Right renal pelvis (tissue), 4 donors: ENCODE measurements at places on chromosomes 2 and 18. TPM values are rescaled to one million over a fixed set of nuclear protein-coding genes. Genes with fewer than 3 reads are reported as not detected.

PID1 gene
- 7.3 TPM for polyA plus RNA-seq

DNA sequence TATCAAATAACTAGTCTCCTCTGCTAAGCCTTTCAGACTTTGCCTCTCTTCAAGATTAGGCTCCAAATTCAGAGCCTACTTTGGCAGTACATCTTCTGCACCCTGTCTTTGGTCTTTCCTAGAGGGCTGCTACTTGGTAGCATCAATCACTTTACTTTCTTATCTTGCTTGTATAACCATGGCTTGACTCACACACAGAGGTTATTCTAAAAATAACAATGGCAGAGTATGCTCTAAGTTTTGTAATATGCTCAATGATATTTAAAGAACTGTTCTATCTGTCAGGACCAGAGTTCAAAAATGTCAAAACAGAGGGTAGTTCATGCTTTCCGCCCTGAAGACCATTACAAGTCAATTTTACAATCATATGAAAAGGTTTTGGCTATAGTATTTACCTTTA is 27.7 kb downstream of the THOC1 start:
- no peak for DNase-seq

DNA sequence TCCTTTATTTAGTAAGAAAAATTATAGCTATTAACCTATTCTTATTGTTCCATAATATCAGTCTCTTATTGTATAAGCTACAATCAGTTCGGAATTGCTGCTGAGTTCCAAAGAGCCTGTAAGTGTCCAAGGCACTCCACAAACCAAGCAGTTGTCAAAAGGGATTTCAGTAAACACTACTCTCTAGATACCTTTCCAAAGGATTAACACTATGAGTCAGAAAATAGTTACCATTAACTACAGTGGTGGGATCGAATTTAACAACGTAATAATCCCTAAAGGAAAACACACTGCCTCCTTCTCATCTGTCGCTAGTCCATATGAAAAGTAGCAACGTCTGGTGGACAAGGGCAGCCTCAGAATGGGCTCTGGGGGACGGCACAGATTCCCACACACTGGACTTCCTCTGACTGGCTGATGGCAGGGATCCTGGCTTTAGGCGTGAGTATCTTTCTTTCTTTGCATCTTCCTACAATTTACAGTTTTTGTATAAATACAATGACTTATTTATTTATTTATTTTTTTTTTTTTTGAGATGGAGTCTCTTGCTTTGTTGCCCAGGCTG is 8.8 kb downstream of the TGFBRAP1 start:
- no peak for DNase-seq

- DNase-seq: no peak
Measured at GRCh38 chr2:55598056-55598795, 19.2 kb downstream of the PPP4R3B start.

GRCh38 chr2:171924170-171924942 is 2.1 kb downstream of the HAT1 start:
- no peak for DNase-seq

- no peak for DNase-seq
Measured at GRCh38 chr2:96924775-96925747, 55.2 kb upstream of the SEMA4C start.

MFSD2B gene
- 4.1 TPM for polyA plus RNA-seq

DNA sequence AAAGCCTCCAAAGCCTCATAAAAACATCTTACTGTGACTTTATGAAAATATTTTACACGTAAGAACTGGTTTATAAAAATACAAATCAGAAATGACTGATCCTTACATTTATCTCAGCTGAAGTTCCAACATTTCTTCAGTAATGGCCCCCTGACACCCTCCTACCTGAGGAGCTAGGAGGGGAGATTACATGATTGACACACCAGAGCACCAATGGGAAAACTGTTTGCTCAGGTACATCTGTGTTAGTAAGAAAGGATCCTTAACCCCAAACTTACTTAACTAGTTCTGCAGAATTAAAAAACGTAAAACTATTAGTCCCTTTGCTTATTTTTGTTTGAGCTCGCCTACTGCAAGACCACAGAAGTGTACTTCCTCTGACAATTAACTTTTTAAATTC is 27.0 kb downstream of the ENOSF1 start:
- DNase-seq: no peak

SNORC gene
- polyA plus RNA-seq: 1.3 TPM

GRCh38 chr2:38095079-38095995 is 19.4 kb upstream of the CYP1B1 start:
- no peak for DNase-seq

DNA sequence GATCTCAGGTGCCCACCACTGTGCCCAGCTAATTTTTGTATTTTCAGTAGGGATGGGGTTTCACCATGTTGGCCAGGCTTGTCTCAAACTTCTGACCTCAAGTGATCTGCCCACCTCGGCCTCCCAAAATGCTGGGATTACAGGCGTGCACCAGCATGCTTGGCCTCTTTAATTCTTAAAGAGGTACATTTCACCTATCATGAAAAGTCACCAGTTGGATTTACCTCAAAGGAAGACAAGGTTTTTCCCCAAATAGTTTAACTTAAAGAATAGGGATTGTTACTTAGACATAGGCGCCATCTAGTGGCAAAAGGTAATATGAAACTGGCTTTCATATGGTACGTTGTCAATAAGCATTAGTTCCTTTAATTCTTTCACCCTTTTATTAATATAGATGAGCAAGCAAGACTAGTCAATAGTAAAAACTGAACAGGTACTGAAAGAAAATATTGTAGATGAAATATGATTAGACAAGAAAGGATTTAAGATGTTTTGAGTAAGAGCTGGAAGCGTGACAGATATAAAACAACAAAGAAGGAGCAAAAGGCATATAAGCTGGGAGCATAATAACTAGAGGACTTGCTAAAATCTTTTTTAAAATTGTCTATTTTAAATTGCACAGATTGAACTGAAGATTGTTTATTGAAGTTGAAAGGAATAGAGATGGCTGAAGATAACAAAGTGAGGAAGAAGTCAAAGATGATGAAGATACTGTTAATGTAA is 35.0 kb upstream of the PSMD14 start:
- DNase-seq: peak; percentile 3

DNA sequence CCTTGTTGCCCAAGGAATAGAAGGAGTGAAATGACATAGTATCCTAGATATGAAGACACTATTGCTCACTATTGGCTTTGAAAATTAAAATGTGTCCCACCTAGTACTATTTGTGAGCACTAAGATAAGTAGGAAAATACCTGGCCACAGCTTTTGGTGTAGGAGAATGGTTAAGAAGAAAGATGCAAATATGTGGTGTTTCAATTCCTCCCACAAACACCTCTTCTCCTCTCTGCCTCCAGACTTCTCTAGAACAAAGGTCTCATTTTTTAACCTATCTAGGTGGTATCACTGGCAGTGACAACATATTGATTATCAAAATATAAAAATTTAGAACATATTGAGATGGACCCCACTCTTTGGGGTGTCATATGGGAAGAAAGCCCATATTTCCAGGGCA is 929.9 kb upstream of the FANCL start:
- DNase-seq: no peak

ID2 gene
- 350 TPM for polyA plus RNA-seq

- DNase-seq: no peak
Measured at GRCh38 chr2:230715201-230715600, 2.6 kb downstream of the CAB39 start.

- DNase-seq: no peak
Measured at GRCh38 chr2:196516564-196516963, 123.0 kb upstream of the CCDC150 start.
